ENCODE measurements at places on chromosomes 16 and 17.

GRCh38 chr16:85521552-85522307 lies 91.4 kb upstream of the GSE1 start:
- DNase-seq: no peak

DNA sequence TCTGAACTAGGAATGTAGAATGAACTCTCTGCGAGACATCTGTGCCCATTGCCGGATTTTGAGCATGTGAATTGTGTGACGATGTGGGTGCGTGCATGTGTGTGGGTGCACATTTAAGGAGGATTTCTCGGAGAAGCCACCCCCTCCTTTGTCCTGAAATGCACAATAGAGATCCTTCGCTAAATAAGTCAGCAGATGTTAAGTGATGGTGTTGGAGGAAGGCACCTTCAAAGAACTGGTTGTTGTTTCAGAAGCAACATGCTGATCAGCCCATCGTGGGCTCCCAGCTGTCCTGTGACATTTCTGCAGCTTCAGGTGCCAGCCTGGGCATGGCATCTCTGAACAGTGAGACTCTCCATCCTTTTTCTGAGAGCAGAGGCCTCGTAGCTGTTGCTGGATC lies 194.9 kb downstream of the MSI2 start:
- DNase-seq: no peak

DNA sequence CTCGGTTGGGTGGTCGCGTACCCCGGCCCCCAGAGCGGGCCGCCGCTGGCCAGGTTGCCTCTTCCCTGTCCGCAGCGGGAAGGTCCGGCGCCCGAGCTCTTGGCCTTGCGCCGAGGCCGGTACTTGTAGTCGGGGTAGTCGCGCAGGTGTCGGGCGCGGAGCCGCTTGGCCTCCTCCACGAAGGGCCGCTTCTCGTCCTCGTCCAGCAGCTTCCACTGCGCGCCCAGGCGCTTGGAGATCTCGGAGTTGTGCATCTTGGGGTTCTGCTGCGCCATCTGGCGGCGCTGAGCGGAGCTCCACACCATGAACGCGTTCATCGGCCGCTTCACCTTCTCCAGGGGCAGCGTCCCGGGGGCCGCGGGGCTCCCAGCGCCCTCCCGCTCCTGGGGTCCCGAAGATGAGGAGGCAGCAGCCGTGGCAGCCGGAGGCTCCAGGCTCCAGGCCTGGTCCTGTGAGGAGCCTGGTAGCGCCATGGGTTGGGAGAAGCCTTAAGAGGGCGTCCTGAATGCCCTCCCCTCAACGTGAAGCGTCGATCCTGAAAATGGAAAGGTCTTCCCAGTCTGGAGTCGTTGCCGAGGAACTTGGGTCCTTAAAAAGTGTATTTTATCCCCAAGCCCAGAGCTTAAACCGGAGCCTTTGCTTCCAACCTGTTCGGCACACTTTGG lies 558 bp downstream of the SOX15 start:
- peak; percentile 91 for DNase-seq

GRCh38 chr17:66739553-66739952 lies 95.4 kb upstream of the CACNG5 start:
- peak; percentile 21 for DNase-seq

DNA sequence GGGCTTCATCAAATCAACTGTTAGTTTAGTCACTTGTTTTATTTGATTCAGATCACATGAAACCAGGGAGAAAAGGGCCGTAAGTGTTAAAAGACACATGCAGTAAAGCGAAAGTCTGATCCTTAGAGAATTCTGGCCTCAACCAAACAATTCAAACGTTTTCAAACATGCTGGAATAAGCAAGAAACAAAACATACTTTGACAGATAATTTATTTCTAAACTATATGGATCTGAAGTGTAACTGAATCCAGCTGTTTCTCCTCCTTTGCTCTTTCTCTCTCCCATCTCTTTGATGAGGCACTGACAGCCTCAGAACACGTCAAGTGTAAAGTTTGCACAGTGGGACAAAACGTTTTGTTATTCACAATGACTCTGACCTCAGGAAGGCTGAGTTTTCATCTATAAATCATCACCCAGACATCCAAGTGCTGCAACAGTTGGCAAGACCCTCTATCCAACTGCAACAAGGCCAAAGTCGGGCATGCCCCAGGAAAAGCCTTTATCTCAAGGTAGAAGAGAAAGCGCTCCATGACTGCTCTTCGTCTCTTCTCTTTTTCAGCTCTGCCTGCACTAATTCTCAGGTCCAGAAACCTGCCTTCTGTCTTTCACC lies 267.1 kb upstream of the MYOCD start:
- no peak for DNase-seq

DNA sequence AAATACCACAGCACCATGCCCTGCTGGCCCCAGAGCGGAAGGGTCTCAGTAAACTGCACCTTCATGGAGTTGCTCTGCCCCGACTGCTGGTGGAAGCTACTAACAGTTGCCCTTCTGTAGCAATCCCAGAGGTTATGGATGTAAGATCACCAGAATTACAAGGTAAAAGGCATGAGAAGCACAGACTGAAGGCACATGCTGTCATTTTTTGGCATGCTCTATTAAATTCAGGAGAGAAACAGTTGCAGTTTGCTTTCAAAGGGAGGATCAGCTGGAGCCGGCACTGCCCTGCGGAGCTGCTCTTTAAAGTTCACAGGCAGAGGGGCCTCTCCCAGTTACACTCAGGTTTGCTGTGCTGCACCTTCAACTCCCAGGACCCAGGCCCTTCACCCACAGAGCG lies 19.2 kb downstream of the NPRL3 start:
- no peak for DNase-seq

DNA sequence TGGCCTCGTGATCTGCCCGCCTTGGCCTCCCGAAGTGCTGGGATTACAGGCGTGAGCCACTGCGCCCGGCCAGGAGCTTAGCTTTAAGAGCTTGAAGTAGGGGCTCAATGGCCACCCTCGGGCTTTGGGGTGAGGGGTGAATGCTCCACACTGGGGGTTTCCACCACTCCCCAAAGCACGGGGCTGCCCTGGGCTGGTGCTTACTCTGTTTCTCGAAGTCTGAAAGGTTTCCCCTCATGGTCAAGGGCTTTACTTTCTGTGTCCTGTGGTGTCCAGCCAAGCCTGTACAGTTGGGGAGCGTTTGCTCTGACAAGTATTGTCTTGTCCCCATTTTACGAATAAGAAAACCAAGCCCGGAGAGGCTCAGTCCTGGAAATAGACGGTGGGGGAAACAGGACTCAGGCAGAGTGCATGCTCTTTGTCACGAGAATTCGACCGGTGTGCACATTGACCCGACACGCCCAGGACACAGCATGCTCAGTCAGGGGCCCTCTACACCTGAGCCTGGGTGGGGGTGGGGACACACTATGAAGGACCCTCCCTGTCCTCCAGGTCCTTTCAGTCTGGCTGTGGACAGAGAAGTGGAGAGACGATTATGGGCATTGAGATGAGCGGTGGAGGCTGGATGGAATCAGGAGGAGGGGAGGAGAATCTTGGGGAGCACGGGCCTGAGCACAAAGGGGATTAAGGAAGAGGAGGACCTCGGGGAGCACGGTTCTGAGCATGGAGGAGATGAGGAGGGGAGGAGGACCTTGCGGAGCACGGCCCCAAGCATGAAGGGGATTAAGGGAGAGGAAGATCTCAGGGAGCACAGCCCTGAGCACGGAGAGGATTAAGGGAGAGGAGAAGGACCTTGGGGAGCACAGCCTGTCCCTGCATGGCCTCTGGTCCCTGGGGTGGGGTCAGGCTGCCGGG lies 7.5 kb downstream of the CD7 start:
- DNase-seq: no peak

GRCh38 chr17:22492331-22492730 lies 800.0 kb downstream of the KCNJ18 start:
- DNase-seq: no peak

DNA sequence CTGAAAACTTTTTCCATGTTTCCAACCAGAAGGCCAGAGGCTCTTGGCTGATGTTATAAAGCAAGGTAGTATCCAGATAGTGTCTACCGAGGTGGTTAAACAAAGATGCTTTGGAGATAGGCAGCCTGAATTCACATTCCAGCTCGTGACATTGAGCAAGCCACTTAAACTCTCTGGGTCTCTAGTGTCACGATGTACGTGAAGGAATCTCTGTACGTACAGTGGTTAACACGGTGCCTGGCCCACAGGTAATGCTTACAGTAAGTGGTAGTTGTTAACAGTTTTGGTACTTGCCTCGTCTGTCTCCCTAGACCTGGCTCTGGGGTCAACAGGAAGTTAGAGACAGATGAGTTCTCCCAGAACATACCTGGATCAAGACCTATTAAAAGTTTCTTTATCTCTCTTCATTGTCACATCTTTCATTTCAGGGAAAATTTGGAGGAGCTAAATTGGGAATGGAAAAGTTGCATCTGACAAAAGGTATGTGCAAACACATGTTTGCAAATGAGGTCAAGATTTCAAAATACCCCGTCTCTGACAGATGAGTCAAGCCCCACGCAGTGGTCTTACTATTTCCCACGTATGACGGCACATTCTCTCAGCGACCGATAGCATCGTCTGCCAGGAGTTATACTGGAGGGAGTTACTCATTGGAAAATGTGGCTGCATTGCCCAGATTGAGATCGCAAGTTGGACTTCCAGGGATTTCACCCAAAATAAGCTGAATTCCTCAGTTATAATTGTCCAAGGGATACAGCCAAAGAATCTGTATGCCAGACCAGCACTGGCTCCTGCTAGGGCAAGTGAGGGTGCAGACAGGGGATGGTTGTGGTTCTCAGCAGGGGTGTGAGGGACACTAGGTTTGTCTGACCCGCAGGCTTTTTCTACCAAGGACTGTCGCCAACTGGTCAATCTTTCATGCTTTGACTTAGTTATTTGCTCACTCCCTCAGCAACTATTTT lies 18.9 kb upstream of the MYH10 start:
- no peak for DNase-seq

- DNase-seq: no peak
These were observed 1.6 kb downstream of the RAB11FIP4 start for GRCh38 chr17:31392856-31393748.

- DNase-seq: no peak
These were observed 95.7 kb downstream of the KANSL1 start for GRCh38 chr17:46097497-46097896.

GRCh38 chr17:65743308-65743655 lies 181.8 kb upstream of the AXIN2 start:
- DNase-seq: no peak

Measured in suprapubic skin (tissue), 4 donors.